Stimulated activated CD4-positive, alpha-beta T cell treated with anti-CD3 and anti-CD28 coated beads, Interleukin-12 subunit alpha, Interleukin-12 subunit beta, amount 100 ng/mL, for 4 hours (primary cell): ENCODE measurements at places on chromosomes 1 and 21.

DNA sequence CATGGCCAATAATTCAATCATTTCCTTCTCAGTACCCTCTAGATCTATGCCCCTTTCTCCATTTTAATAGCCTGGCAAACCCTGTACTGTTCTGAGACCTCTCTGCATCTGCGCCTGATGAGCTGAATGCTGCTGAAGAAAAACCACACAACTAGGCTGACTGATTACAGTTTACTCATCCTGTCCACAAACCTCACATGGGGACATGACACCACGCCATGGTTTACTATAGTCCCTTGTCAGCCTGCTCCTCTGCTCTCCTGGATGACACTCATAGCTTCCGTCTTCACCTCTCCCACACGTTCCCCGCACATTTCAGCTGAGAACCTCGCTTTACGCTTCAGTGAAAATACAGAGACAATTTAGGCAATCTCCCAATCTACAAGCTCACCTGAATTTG is 59.7 kb downstream of the DESI2 start:
- DNase-seq = no peak

- DNase-seq = no peak
Observed at GRCh38 chr1:27884006-27884954, 11.9 kb downstream of the THEMIS2 start.

- DNase-seq = no peak
Observed at GRCh38 chr1:204588826-204589225, 72.6 kb downstream of the MDM4 start.

DNA sequence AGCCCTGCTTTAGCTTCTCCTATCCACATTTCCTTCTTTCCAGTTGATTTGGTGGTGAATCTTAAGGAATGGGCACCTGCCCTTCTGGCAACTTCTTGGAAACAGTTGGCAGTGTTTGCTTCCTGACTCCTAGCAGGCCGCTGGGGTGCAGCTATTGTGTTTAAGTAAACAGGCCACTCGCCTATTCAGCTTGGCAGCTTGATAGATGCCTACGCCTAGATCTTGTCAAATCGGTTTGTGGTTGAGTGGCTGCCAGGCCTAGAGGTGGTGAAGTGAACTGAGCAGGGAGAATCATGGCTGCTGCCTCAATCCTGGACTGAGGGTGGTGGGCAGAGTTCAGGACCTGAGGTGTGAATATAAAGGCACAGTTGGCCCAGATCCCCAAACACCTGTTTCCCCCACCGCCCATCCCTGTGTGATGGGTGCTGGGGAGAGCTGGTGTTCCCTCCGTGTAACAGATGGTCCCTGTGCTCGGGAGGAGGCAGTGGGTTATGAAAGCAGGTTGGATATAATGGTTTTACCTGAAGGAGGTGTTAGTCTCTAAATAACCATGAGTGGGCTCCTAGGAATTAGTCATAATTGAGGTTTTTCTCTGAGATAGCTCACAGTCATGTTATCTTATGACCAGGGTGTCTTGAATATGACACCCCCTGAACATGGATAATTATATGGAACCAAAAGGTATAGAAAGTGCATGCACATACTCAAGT is 940 bp upstream of the PLA2G2C start:
- DNase-seq = no peak

DNA sequence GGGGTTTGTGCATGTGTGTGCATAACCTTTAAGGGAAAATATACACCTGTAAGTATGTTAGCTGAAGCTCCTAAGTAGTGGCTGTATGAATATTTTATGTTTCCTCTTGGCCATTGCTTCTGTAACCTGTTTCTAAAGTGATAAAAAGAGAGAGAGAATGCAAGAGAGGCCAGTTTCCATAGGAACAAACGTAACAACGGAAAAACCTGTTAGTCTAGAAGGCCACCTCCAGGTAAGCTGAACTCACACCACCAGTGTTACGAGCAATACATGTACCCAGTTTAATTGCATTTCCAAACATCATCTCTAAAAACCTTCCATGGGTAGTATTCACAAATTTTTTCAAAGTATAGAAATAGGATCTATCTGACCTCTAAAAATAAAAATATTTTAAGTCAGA is 63.1 kb downstream of the PLPPR4 start:
- no peak for DNase-seq

DNA sequence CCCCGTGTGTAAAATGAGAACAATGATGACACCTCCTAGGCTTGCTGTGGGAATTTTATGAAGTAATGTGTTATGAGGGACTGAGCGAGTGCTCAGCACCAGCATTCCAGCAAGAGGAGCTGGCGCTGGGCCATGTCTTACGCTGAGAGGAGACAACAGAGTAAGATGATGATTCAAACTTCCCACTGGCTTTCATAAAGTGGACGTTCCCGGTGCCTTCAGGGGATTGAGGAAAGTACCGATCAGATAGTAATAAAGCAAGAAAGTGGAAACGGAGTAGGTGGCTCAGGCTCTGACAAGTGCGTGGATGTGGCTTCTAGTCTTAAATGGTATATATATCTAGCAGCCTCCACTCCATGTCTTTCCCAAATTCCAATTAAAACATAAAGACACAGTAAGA is 23.8 kb downstream of the EPHA10 start:
- DNase-seq = no peak

GRCh38 chr1:934991-935750 is 11.4 kb downstream of the SAMD11 start:
- DNase-seq = no peak

DNA sequence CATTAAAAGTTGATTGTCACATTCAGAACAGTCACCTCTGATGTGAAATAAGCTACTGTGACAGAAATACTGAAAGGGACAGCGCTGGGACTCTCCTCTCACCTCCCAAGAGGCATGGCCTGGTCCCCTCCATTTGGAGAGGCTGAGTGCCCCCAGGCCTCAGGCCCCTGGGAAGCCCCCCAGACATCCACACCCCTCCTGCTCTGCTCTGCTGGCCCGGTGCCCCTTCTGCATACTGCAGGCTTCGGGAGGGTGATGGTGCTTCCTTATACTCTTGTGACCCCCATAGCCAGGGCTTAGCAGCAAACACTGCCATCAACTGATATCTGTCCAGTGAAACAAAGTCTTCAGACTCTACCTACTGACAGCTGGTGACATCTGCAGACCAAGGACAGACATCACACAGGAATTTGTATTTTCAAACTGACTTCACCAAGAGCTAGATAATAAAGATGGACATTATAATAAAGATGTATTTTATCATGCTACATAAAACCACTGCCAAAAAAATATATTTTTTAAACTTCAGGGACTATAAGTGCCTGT is 36.9 kb downstream of the C2CD2 start:
- DNase-seq = no peak

DNA sequence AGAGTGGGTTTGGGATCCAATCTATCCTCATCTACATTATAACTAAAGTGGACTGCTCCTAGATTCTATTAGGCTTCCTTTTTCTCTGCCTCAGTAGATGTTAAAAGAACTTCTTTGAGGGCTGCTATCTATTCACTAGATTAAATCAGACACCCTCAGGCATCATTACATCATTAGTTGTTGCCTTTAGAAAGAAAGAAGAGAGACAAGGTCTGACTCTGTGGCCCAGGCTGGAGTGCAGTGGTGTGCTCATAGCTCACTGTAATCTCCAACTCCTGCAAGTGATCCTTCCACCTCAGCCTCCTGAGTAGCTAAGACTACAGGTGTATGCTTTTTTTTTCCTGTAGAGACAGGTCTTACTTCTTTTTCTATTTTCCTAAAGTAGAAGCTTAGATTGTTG is 71.1 kb upstream of the EXO1 start:
- DNase-seq = no peak

- no peak for DNase-seq
Observed at GRCh38 chr1:44250068-44250781, 37.0 kb downstream of the DMAP1 start.

- DNase-seq = no peak
Observed at GRCh38 chr1:67188137-67188536, 21.9 kb downstream of the IL23R start.

DNA sequence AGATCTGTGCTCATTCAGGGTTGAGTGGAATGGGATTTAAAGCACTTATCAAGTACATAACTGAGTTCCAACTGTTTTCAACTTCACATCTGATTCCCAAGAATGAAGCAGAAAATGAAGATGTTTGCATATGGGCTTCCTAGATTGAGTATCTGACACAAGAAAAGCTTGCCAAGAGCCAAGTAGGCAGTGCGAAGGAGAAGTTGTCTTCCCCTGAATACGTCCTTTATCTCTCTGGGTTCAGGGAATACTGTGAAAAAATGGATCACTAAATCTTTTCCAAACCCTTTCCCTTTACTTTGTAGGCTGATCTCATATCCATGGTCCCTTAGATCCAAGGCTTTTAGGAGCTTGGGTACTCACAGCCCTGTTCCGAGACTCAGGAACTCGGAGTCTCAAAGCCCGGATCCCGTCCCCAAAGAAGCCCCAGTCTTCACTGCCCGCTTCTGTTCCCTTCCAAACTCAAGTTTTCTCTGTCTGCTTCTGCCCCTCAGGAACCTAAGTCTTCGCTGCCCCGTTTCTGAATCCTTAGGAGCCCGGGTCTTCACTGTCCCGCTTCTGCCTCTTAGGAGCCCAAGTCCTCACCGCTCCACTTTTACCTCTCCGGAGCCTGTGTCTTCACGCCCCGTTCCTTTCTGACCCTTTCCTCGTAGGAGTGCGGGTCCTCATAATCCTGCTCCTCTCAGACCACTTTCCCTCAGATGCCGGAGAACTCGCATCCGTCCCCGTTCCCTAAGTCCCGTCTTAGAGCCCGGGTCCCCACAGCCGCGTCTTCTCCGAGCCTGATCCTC is 616 bp downstream of the TAF12 start:
- DNase-seq = no peak

DNA sequence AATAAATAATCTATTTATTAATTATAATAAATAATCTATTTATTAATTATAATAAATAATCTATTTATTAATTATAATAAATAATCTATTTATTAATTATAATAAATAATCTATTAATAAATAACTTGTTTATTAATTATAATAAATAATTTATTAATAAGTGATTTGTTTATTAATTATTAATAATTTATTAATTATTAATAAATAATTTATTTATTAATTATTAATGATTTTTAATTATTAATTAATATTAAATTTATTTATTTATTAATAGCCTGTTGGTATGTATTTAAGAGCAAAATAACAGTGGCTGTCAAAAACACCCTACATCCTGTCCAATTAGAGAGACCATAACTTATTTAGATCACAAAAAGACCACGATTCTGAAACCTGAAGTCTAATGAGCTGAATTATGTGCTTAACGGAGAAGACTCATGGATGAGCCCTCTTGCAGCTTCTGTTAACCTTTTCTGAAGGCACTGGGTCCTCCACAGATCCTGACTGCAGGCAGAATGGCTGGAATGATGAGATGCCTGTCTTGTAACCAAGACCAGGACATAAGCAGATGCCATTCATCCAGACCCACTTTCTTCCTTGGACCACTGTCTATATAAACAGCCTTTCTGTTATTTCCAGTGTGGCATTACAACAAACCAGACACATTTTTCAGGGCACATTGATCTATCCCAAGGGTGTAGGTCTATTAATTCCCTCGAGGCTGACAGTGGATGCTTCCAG is 134.2 kb downstream of the SETD4 start:
- DNase-seq = no peak

- no peak for DNase-seq
Observed at GRCh38 chr1:171645553-171646248, 6.8 kb downstream of the MYOC start.

- no peak for DNase-seq
Observed at GRCh38 chr1:181010789-181011188, 11.9 kb downstream of the STX6 start.

GRCh38 chr1:118900643-118901440 is 87.3 kb downstream of the TBX15 start:
- no peak for DNase-seq

- DNase-seq = peak; percentile 48
Observed at GRCh38 chr1:223845037-223845809, 524 bp downstream of the TP53BP2 start.

DNA sequence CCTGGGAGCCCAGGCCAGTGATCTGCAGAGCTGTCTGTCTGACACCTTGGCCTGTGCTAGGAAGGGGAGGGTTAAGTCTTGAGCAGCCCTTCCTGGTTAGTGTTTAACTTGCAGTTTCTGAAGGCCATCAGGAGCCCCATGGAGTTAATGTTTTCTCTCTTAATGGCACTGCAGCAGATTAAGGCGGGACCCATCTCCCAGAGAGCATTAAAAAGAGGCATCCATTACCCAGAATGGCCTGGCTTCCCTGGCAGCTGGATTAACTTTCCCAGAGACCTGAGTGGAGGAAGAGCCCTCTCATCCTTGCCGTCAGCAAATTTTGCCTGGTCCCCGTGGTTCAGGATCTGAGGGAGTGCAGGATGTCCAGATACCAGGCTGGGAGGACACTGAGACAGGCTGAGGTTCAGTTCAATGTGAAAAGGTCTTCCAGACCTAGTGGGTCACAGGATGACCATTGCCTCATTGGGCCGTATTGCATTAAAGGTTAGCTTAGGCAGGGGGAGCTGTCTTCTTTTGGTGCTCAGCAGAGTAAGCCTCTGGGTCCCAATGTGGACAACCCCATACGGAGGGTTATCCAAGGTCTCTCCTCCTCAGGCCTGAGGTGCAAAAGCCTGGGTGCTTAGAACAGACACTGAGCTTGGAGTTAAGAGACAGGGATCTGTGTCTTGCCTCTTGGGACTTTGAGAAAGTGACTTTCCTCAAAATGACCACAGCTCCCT is 522.6 kb downstream of the PTPRU start:
- DNase-seq = no peak

DNA sequence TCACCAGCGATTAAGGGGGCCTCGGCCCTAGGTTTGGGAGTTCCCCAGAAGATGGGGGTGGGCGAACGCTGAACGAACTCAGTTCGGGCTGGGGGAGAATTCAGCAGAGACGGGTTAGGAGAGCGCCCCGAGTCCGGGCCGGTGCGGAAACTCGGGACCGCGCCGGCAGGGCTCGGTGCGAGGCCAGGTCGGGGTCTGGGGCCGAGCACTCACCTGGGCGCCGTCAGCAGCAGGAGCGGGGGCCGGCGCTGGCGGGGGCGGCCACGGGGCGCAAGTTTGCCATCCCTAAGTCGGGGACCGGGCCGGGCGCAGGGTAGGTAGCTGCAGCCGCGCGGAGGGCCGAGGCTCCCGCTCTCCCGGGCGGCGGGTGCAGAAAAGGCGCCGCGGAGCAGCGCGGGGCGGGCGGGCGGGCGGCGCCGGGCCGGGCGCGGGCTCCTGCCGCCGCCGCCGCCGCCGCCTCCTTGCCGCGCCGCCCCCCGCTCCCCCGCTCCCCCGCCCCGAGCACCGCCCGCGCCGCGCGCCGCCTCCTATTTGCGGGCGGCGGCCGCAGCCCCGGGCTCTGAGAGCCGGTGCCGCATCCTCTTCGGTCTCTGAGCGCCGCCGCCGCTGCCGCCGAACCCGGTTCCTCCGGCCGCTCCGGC is 349 bp downstream of the ADGRB2 start:
- DNase-seq = no peak

GRCh38 chr1:154006136-154006535 is 15.6 kb downstream of the RPS27 start:
- DNase-seq = no peak

- no peak for DNase-seq
Observed at GRCh38 chr1:201754353-201754752, 74.6 kb upstream of the IPO9 start.

GRCh38 chr1:158248771-158249170 is 5.5 kb upstream of the CD1A start:
- DNase-seq = no peak

- DNase-seq = no peak
Observed at GRCh38 chr1:60102267-60103061, 28.9 kb upstream of the C1orf87 start.
